Motor neuron (in vitro differentiated cells): ENCODE measurements at places on chromosomes 11 and 22. TPM values are rescaled to one million over a fixed set of nuclear protein-coding genes. Genes with fewer than 3 reads are reported as not detected.

CWC15 gene
- total RNA-seq: 68.3 and 77.1 TPM in 2 replicates

GRM5 gene
- 4.6 and 4.8 TPM in 2 replicates for total RNA-seq

MYRF gene
- total RNA-seq: 1.9 and 2.1 TPM in 2 replicates

ZNF280A gene
- total RNA-seq: not detected in 2 replicates

DNA sequence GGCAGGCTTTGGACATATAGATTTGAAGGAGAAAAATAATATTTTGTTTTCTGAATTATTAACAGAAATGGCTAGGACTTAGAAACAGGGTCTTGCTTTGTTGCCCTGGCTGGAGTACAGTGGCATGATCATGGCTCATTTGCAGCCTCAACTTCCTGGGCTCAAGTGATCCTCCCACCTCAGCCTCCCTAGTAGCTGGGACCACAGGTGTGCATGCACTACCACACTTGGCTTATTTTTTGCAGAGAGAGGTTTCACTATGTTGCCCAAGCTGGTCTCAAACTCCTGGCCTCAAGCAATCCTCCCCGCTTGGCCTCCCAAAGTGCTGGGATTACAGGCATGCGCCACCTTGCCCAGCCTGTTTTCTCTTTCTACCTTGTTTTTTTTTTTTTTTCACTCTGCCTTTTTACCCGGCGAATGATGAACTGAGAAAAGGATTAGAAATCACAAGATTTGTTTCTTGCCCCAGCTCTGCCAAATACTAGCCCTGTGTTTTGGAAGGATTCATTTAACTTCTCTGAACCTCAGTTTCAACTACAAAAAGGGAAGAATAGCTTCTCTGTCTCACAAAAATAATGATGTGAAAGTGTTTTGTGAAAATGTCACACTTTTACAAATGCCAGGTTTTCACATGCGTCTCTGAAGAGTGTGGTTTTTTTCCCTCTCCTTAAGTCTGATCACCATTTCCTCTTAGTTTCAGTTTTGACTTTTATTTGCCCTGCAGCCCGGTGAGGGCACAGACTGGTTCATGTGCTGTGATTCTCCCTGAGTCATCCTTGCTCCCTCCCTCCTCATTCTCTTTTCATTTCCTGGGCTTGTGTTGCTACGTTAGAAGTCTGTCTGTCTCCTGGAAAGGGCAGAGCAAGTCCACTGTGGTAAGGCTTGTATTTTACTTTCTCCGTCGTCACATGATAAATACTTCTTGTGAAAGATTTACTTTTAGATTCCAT, 67.7 kb downstream of the BCL2L13 start:
- peak; percentile 74 for ATAC-seq

- ATAC-seq: peak; percentile 65
Measured at GRCh38 chr22:30878516-30879414, 89.8 kb downstream of the MORC2 start.

DNA sequence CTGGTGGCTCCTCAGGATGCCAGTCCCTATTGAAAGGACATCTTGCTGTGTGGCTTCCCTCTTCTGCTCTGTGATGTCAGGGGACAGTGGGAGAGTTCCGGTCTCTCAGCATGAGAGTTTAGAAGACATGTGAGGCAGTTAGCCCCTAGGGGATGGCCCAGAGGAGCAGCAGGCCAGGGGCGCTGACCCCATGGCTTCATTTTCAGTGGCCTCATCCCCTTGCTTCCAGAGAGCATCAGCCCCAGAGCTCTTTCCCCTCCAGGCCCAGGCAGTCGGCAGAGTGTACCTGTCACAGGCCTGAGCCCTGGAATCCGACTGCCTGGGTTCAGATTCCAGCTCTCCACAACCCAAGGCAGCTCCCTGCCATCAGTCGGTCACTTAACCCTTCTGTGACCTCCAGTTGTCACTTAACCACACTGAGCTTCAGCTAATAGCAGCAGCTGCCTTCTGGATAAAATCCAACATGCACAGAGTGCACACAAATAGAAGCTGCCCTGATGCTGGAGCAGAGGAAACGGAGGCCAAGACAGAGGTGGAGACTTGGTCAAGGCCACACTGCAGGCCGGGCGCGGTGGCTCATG, 14.1 kb upstream of the LRRC10B start:
- ATAC-seq: no peak

- peak; percentile 89 for ATAC-seq
Measured at GRCh38 chr11:34234086-34234740, 123.6 kb downstream of the ABTB2 start.

DNA sequence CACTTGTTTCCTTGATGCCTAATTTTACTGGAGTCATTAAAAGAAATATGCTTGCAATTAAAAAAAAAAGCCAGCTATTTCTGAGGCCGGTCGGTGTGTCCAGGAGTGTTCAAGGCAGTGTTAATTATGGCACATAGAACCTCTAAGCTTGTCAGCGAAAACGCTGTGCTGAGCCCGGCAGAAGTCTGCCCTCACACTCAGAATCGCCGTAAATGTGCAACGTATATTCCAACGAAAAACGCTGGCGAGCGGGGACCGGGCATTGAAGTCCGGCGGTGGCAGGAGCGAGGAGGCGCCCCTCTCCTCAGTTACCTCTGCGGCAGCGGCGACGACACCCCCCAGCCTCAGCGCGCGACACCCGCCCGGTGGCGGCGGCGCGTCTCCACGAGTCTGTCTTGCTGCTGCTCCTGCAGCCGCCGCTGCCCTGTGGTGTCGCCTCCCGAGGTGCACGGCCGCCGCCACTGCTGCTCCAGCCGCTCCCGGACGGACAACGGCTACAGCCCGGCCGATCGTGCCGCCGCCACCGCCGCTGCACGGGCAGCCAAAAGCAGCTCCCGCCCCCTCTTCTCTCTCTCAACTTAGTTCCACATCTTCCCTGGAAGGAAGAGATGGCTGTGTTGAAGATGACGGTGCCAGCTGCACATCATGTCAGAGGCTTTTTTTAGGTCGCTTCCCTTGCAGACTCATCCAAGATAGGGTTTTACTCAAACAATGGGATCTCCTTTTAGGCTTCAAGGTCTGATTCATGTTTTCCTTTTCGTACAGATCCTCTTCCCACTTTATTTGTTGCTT, 56.0 kb downstream of the JAM3 start:
- ATAC-seq: peak; percentile 57
